ENCODE measurements at places on chromosomes 11 and 22.

GRCh38 chr11:68863553-68864265, 22.0 kb upstream of the CPT1A start:
- DNase-seq = no peak

DNA sequence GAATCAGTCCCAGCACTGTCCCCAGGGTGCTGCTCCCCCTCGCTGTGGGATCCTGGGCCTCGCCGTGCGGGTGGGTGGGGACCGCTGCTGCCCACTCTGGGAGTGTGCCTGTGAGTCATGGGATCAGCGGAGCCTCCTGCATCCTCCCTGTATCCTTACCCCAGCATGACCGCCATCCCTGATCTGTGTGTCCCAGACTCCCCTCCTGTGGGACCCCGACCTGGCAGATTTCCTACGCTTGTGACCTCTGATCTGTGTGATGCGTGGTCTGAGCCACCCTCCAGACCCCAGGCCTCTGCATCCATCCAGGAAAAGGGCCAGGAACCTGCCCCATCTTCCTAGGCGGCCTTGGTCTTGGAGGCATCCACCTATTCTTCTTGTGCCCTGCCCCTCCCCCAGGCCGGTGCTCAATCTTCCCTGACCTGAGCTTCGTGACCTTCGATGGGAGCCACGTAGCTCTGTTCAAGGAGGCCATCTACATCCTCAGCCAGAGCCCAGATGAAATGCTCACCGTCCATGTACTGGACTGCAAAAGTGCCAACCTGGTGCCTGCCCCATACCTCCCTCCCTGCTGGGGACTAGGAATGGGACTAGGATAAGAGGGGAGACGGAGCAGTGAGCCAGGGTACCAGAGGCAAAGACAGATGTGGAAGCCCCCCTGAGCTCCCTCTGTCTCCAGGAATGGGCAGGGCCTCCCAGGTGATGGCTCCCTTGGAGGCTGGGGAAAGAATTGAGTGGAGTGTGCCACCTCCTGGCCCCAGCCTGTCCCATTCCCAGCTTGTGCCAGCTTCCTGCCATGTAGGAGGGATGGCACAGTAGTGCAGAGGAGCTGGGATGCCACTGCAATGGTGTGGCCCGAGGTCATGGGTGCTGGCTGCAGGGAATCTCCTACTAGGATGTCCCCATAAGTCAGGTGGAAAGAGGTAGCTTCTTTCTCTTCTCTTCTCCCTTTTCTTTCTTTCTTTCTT, 65.4 kb downstream of the OTOG start:
- no peak for DNase-seq

DNA sequence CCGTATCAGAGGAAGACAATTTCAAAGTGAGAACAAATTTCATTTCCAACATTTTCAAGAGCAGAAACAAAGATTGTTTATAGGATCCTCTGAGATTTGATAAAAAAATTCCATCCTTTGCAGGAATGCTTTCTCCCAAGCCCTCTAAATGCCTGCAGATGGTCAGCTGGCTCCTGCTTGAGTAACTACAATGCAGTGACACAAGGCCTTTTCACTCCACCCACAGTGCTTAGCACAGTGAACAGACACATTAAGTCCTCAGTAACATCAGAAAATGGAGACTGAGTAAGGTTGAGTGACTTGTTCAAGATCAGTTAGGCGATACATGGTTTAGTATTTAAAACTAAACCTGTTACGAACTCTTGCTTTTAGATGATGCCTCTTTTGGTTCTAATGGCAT, 527.1 kb upstream of the CCDC90B start:
- no peak for DNase-seq

- DNase-seq = peak; percentile 96
Measured at GRCh38 chr22:30201945-30202344, 44.6 kb downstream of the LIF start.

- no peak for DNase-seq
Measured at GRCh38 chr11:2846056-2846455, 39.5 kb downstream of the CDKN1C start.

DNA sequence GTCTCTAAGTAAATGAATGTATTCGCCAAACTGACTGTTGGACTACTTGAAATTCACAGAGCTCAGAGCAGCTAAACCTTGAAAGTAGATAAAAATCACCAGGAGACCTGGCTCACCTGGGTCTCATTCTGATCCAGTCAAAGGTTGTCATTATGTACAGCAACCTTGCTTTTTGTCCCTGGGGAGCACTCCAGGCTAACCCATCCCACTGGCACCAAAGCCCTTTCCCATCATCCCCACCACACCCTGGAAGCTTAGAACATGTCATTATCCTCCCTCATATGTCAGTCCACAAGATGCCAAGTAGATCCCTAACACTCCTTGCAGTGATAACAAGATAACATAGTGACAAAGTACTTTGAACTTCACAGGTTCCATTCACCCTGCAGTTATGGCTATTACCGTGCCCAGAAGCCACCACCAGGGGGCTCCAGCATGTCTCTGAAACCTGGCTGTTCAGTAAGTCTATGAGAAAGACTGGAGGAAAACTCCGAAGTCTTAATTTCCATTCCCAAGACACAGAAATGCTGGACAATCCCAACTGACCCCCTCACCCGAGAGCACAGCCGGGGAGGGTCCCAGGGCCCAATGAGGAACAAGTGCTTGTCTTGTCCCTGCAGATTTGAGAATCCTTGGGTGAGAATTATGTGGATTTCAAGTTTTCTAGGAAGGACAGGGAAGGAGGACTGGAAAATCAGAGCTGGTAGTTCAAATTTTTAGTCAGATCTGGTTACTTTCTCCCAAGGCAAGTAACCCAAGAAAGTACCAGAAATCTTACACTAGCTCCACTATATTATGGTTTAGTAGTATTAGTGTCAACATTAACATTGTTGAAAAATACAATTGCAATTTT, 43.0 kb upstream of the USP47 start:
- peak; percentile 83 for DNase-seq

- DNase-seq = no peak
Measured at GRCh38 chr11:58919980-58920379, 19.3 kb upstream of the GLYATL1 start.

GRCh38 chr11:446891-447290, 3.2 kb upstream of the PTDSS2 start:
- DNase-seq = no peak

All from cardiac fibroblast (primary cell).